Stimulated activated CD4-positive, alpha-beta T cell treated with anti-CD3 and anti-CD28 coated beads, Interleukin-1b, Interleukin-23, amount 100 ng/mL, for 1 hour (primary cell): ENCODE measurements at places on chromosomes 13 and 19.
A peak's percentile ranks its signal among the peaks of the same experiment; 100 is the strongest.

DNA sequence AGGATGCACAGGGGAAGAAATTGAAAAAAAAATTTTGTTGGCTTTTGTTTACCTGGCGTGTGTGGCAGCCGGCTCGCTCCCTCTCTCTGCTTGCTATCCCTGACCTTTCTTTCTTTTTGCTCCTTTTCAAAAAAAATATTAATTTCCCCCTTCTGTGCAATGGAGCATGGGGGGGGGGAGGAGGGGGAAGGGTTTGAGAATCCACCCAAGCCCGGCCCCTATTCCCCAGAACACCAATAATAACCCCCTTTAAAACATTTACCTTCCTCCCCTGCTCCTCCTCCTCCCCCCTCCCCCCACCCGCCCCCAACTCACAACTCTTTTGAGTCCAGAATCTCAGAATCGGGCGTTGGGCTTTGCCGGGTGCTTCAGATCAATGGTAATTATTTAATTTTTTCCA is 28.4 kb downstream of the NFIX start:
- no peak for DNase-seq

- no peak for DNase-seq
These were observed 257.5 kb downstream of the PCDH9 start for GRCh38 chr13:66972659-66973058.

DNA sequence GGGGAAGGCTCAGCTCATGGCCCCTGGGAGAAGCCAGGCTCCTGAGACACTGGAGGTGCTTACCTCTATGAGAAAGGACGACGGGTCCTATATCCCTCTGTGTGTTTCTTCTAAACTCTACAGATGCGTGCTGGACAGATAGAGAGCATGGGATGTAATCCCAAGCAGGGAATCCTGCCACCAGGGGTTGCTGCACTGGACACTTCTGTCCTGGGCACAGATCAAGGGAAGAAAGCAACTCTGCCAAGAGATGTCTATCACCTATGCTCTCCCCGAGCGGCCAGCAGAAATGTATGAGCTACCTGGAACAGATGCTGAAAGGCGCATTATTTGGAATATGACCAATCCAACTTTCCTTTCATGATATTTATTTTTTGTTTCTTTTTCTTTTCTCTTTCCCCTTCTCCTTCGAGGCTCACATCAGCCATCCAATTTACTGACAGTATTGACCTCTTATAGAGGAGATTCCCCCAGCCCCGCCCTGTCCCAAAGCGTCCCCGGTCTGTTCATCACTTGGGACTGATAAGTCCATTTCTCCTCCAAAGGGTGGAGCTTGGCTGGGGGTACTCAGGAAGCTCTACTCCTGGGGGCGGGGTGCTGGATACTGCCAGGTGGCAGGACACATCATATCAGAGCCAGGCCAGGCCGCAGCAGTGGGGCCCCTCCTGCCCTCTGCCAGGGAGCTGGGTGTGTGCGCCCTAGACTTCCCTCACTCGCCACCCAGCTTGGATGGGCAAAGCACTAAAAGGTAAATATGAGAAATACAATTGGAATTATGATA is 34.2 kb downstream of the TSHZ3 start:
- no peak for DNase-seq

- no peak for DNase-seq
These were observed 393.3 kb downstream of the DIAPH3 start for GRCh38 chr13:59770451-59770850.

DNA sequence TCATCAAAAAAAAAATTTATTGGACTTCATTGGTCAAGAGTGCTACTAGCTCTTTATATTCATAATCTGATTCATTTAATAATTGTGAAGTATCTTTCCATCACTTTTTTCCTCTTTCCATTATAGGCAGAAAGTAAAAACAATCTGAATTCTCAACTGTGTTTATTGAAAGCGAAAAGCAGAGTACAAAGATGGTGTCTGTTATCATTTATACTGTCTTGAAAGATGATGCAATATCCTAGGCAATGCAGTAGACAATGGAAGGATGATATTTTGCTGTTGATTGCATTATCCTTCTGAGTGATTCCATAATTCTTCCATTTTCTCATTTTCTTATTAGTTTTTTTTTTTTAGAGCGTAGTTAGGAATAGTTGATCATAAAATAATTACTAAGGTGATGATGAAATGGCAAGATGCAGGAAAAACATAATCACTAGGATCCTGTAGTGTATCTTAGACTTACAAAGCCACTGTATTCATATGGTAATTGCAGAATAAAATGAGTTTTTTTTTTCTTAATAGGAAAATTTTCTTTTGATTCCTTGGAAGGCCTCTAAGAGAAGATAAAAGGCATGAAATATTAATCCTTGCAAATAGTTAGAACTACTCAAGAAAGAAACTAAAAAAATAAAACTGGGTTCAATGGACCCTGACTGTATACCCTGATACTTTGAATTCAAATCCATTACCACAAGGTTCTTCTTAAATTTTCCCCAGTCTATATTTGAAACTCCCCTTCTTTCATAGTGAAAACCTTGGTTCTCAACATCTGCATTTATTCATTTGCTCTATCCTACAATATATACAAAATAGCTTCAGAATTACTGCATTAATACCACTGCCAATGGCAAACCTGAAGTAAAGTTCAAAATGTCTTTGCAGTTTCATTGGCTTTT is 11.6 kb downstream of the URI1 start:
- DNase-seq, result no peak

DNA sequence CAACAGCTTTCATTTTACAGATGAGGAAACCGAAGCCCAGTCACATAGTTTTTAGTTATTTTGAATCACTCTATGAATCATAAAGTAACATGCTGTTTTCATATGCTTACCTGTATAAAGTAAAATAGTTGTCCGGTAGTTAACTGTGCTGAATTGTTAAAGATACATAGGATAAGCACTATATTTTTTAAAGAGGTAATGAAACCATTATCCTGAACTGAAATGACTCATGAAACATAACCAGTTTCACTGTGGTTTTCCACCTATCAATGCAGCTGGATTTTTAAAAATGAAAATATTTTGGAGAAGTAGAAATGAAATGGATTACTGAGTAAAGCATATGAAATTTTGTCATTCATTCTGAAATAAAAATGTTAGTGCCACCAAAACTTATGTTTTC is 655.0 kb downstream of the OLFM4 start:
- no peak for DNase-seq

DNA sequence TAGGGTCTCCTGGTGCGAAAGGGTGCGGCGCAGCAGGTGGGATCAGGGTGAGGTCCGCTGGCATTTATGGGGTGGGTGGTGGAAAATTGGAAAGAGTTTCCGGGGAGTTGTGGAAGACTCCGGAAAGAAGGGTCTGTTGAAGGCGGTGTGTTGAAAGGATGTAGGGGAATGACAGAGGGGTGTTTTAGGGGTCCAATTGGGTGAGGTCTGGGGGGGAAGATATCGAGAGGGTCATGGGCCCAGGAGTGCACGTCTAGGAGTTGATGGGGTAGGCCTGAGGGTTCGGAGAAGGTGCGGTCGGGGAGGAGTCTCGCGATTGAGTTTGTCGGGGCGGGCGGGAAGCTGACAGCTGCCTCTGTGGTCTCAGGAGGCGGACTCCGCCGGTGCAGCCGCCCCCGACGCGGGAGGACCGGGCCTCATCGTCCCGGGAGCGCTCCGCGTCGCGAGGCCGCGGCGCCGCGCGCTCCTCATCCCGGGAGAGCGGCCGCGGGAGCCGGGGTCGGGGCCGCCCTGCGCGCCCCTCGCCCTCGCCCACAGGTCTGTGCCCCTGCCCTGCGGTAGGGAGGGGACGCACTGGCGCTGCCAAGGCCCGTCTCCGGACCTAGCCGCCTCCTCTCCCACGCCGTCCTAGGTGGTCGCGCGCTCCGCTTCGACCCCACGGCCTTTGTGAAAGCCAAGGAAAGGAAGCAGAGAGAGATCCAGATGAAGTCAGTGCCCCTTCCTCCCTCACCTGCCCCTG is 7.0 kb downstream of the PGLYRP1 start:
- no peak for DNase-seq

DNA sequence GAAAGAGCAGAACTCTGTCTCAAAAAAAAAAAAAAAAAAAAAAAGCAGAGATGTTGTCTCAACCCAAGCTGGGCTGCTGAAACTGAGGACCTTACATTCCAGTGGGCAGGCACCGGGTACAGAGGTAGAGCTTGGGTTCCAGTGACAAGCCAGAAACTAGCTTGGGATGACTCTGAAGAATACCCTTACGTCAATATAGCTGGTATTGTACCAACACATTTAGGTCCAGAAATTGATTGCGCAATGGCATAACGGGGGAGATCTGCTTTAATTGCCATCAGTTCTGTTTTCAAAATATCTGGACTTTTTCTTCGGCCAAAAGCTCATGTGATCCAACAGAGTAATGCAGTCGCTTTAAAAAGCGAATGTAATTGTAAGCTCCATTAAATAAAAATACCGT is 103.1 kb upstream of the UBL3 start:
- no peak for DNase-seq

GRCh38 chr19:4229179-4229931 is at the start of gene EBI3:
EBI3 (plus strand) TSS chr19:4229523; CDS start chr19:4229551, 28 bp downstream.
- DNase-seq, result peak; percentile 43

DNA sequence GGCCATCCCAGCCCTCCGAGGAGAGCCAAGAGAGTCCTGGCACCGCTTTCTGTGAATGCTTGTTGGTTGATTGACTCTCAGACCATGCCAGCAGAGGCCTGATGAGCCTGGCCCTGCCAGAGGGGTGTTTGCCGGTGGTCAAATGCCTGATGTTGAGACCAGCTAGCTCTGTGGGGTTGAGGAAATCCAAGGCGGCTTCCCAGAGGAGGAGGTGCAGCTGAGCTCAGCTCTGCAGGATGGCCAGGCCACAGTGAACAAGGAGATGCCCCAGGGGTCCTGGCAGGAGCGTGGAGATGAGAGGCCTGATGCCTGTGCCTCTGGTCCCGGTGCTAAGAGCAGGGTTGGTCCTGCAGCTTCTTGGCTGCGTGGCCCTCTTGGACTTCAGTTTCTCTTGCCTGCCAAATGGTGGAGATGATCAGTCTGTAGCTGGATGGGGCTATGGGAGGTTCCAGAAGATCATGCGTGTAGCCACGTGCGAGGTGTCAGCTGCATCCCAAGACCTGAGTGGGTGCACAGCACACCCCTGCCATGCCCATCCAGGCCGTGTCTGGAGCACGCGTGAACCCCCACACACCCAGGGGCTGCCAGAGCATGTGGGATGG is 16.8 kb downstream of the NFIC start:
- no peak for DNase-seq

DNA sequence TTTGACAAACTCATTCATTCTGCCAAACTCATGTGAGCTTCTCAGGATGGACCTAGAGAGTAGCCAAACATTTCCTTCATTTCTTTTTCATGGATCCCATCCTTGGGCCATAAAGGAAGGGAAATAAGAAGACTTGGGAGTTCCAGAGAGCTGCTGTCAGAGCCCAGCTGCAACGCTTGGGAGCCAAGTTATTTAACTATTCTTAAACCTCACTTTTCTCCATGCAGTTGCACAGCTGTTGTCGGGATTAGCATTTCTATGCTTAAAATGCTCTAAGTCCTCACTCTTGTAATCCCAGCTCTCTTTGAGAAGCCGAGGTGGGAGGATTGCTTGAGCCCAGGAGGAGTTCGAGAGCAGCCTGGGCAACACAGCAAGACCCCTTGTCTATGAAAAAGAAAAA is 11.7 kb upstream of the CASP14 start:
- no peak for DNase-seq

DNA sequence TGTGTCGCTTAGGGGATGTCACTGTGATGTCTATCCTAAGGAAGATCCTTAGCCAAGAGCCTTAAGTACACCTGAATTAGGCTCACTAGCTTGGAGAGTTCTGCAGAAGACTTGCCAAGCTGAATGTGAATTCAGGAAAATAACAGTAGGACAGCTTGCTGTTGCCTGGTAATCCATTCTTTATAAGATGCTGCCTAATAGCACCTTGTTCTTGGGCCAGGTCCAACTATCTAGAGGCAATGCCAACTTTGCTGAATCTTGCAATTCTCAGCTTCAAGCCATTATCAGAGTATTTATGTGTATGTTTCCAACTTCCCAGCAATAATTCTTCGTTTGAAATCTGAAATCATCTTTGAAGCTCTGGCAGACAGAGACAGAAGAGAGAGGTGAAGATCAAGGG is 102.8 kb downstream of the PCDH17 start:
- DNase-seq, result no peak

GRCh38 chr13:30301827-30302226 is 5.5 kb downstream of the KATNAL1 start:
- no peak for DNase-seq

DNA sequence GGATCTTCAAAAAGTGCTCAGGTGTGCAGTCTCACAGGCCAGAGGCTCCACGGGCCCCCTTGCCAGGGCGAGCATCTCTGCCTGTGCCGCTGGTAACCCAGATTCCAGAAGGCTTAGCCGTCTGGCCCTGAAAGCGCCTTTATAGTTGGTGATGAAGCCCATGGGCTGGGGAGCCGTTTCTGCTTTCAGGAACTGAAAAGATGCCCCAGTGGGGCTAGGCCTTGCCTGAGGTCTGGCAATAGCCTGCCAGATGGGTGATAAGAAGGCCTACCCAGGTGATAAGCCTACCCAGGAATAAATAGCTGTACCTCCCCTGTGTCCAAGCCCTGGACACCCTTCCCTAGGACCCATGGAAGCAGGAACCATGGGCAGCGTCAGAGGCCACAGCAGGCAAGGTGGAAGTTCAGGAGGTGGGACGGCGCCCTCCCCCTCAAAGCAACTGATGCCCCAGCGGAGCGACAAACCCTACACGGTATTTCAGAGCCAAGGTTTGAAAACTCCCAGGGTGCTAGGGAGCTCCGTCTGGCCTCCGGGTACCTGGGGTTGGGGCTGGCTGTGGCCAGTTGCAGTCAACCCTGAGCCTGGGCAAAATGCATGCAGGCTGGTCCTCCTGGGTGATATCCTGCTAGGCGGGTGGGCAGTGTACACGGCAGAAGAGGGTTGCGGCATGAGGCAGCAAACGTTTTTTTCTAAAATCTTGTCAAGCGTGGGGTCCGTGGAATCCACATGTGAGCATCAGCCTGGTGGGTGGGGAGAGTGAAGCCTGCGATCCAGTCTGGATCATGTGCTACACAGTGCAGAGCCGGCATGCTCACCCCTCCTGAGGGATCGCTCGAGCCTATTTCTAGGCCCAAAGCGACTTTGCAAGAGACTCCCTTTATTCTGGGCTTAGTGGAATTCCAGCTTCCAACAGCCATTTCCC is 45.3 kb downstream of the ACTN4 start:
- no peak for DNase-seq
